ENCODE measurements at places on chromosomes 11 and 22.

GRCh38 chr11:17643506-17644405, 75.6 kb upstream of the MYOD1 start:
- DNase-seq = no peak

DNA sequence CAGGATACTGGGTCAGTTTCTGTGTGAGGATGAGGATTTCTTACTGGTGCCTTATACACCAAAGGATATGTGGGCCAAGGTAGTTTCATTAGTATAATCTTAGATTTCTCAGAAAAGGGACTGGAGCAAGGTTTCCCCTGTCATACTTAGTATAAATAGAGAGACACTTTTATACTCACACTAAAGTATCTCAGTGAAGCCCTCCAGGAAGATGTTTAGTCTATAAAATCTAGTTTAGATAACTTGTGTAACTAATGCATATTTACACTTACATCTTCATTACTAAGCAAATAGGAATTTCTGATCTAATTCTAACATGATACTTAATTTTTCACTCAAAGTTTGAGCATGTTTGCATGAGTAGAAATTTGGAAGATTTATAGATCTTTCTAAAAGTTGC, 11.1 kb downstream of the EMSY start:
- no peak for DNase-seq

DNA sequence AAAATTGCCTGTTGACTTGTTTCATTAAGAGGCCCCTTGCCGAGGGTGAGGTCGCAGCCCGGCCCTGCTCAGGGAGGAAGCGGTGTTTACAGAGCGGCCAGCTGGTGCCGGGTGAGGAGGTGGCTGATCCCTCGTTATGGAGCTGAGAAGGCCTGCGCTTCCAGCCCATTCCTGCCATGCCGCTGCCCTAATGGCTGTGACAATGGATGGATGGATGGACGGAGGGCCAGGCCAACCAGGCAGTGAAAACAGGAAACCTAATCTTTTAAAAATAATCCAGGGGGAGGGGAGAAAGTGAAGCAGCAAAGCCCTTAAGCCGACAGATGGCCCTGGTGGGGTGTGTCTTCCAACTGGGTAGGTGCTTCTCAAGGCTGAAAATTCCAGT, 38.5 kb downstream of the BCR start:
- DNase-seq = no peak

DNA sequence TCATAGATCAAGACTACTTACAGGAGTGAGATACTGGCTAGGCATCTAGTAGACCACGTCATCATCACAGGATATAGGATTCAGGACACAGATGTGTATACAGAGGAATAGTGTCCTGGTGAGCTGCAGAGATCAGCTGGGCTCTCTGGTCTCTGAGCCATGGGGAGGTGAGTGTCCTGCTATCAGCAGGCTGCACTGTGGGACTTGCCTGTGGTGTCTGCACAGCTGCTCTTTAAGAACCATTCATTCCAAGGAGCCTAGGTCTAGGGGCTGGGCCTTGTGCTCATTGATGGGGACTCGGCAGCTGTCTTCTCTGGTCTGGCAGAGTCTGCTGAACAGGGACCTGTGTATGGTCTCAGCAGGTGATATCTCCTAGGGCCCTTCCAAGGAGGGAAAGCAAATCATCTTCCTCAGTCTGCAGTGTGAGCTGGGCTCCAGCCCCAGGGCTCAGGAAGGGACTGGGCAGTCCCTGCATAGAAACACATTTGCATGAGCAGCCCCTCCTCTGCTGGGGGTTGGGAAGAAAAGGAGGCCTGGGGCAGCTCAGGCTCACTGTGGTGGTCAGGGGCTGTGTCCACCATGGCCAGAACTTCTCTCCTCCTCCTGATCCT, 66.1 kb upstream of the VPREB1 start:
- no peak for DNase-seq

- no peak for DNase-seq
Measured at GRCh38 chr22:44625981-44626687, 75.9 kb upstream of the PRR5 start.

- no peak for DNase-seq
Measured at GRCh38 chr11:86624366-86624765, 48.0 kb downstream of the ME3 start.

GRCh38 chr11:61630089-61630488, 49.2 kb upstream of the SYT7 start:
- DNase-seq = no peak

- no peak for DNase-seq
Measured at GRCh38 chr11:134313821-134314607, 17.8 kb upstream of the GLB1L2 start.

- no peak for DNase-seq
Measured at GRCh38 chr11:64103277-64103985, 62.5 kb downstream of the MACROD1 start.

- no peak for DNase-seq
Measured at GRCh38 chr22:44759001-44759400, 6.6 kb downstream of the ARHGAP8 start.

GRCh38 chr11:111765320-111765983, 737 bp downstream of the PPP2R1B start:
- no peak for DNase-seq

DNA sequence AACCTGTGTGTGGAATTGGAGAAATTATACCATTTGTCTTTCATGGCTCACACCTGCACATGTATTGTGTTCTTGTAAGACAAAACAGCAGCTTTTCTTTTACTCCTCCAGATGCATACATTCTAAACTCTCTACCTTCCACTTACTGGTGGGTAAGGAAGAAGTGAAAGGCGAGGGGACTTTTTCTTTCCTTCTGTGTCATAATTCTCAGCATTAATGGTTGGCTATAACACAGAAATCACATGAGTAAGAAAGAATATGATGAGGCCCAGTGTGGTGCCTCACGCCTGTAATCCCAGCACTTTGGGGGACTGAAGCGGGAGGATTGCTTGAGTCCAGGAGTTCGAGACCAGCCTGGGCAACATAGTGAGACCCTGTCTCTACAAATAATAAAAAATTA, 57.8 kb upstream of the SHANK2 start:
- DNase-seq = no peak

DNA sequence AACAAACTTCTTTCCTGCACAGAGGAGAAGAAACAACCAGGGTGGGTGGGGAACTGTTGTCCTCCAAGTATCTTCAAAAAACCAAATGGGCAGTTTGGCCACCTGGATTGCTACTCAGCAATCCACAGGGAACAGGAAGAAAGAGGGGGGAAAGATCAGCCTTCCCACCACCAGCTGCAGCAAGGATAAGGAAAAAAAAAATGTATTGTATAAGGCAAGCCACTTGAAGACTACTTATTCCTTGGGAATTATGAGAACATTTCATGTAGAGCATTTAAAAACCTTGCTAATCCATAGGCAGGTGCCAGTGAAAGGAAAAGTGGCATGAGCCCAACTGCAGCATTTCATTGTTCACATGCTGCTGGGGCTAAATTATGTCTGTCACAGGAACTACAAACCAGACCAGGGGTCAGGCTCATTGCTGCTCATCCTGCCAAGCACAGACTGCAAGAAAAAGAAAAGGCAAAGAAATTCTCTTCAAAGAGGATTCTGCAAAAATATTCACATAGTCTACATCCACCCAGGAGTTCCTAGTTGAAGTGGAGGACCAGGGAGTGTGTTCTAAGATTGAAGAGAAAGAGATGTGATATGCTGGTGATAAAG, 2.2 kb downstream of the RAB30 start:
- no peak for DNase-seq

DNA sequence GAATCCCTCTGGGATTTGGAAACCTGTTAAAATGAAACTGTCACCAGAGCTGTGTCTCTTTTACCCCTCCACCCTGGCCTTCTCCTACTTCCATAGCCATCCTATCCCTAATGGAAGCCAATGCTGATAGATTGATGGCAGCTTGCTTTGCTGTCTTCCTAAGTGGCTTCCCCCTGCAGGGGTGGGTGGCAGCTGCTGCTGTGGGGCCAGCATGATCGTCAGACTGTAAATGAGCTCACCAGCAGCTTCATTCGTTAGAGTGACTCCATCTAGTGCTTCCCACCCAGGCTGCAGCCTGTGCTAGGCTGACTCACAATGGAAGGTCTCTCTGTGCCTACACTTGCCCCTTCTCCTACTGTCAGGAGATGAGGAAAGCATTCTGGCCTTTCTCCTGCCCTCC, 311.0 kb downstream of the BUD13 start:
- DNase-seq = no peak

Data from BJ (cell line).